Kasumi-1 (cell line): ENCODE measurements at places on chromosomes 5 and 9.

- no peak for DNase-seq
These were observed 3.2 kb downstream of the ELL2 start for GRCh38 chr5:95958310-95959014.

GRCh38 chr9:78030296-78030552, 1.4 kb downstream of the GNAQ start:
- DNase-seq, result peak; percentile 73

DNA sequence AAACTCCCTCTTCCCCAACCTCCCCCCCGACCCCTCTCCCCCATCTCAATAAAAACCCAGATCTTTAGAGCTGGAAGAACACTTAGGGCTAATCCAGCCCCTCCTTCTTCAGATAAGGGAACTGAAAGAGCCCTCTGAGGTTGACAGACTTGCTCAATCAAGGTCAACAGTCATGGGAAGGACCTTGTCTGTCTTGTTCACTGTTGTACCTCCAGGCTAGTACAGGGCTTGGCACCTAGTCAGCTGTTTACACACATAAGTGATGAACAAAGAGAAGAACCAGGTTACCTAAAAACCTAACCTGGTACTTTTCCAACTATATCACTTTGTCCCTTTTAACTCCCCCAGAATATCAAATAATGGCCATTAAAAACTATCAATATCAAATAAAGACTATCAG, 2.4 kb downstream of the TTC39B start:
- DNase-seq, result no peak

GRCh38 chr5:134714120-134714519, 24.2 kb upstream of the CAMLG start:
- DNase-seq, result no peak

DNA sequence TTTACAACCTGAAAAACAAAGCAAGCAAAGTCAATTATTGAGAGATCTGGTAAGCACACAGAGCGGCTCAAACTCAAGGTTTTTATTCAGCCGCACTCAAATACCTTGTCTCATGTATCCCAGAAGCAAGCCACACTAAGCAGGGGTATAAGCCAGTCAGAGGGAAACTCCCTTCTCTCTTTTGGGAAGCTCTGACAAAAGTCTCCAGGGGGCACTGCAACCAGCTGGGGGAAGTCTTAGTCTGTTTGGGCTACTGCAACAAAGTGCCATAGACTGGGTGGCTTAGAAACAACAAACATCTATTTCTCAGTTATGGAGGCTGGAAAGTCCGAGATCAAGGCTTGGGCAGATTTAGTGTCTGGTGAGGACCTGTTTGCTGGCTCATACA, 246.0 kb downstream of the ENC1 start:
- DNase-seq, result peak; percentile 22

GRCh38 chr9:137160054-137160425, 9.8 kb downstream of the LRRC26 start:
- DNase-seq, result no peak

DNA sequence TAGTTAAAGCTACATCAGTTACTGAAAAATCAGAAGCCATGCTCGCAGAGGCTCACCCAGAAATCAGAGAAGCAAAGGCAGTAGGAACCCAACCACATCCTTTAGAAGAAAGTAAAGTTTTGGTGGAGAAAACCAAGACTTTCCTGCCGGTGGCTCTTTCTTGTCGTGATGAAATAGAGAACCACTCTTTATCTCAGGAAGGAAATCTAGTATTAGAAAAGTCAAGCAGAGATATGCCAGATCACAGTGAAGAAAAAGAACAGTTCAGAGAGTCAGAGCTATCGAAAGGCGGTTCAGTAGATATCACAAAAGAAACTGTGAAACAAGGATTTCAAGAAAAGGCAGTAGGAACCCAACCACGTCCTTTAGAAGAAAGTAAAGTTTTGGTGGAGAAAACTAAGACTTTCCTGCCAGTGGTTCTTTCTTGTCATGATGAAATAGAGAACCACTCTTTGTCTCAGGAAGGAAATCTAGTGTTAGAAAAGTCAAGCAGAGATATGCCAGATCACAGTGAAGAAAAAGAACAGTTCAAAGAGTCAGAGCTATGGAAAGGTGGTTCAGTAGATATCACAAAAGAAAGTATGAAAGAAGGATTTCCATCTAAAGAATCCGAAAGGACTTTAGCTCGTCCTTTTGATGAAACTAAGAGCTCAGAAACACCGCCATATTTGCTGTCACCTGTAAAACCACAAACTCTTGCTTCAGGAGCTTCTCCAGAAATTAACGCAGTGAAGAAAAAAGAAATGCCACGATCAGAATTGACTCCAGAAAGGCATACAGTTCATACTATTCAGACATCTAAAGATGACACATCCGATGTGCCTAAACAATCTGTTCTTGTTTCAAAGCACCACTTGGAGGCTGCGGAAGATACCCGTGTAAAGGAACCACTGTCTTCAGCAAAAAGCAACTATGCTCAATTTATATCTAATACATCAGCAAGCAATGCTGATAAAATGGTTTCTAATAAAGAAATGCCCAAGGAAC, 47.2 kb downstream of the CMYA5 start:
- peak; percentile 68 for DNase-seq

DNA sequence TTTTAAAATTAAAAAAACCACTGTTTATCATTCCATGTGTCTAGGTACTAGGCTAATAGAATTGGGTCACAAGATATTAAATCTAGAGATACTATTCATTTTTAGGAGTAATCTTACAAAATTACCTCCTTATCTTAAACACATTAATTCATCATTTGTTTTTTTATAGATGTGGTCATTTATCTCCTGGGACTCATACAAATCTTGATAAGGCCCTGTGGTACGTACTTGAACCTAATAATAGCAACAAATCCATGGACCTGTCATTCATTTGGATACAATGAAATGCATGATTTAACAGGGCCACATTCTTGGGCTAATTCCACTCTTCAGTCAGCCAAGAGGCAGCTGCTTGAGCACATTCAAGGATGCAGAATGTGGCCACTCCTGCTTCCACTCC, 66.4 kb upstream of the MARCHF11 start:
- no peak for DNase-seq

GRCh38 chr9:136416427-136416826, 6.0 kb downstream of the PMPCA start:
- no peak for DNase-seq

- no peak for DNase-seq
These were observed 104.8 kb upstream of the ATG10 start for GRCh38 chr5:81866994-81867393.

- no peak for DNase-seq
These were observed 30.0 kb upstream of the NREP start for GRCh38 chr5:111787006-111787405.

GRCh38 chr5:78501411-78502352, 141.3 kb downstream of the SCAMP1 start:
- no peak for DNase-seq

- no peak for DNase-seq
These were observed 185.7 kb downstream of the MARCHF11 start for GRCh38 chr5:15993919-15994318.

DNA sequence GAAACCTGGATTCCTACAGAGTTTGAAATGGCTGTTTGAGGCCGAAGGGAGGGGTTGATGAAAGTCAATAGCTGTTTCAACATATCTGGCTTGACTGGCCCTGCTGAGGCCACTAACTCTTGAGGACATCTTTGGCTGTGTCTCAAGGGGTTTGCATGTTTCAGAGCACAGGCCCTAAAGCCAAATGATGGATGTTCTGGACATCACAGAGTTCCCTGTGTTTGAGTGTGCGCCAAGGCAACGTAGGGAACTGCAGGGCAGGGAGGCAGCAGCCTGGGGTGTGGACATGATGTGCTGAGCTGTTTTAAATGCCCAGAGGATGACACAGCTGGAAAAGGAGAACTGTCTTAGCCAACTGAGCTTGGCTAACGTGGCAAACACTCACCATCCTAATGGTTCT, 89.6 kb downstream of the RAPGEF1 start:
- no peak for DNase-seq
